Glomerular endothelial cell (primary cell): ENCODE measurements at places on chromosomes 1 and 21.

DNA sequence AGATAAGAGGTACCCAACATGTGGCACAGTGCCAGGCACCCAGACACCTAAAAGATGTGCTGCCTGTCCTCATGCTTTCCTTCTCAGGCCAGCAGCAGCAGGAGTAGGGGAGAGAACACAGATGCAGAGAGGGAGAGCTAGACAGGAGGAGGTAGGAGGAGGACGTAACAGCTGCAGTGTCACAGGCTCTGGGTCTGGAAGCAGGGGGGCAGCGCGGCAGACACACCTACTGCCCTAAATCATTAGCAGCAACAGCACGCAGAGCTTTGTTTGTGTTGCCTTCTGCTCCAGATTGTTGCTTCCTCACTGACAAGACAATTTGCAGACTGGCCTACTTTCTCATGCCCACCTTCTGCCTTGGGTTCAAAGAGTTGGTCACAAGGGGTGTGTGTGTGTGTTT, 196.7 kb upstream of the DAB1 start:
- DNase-seq, result no peak

DNA sequence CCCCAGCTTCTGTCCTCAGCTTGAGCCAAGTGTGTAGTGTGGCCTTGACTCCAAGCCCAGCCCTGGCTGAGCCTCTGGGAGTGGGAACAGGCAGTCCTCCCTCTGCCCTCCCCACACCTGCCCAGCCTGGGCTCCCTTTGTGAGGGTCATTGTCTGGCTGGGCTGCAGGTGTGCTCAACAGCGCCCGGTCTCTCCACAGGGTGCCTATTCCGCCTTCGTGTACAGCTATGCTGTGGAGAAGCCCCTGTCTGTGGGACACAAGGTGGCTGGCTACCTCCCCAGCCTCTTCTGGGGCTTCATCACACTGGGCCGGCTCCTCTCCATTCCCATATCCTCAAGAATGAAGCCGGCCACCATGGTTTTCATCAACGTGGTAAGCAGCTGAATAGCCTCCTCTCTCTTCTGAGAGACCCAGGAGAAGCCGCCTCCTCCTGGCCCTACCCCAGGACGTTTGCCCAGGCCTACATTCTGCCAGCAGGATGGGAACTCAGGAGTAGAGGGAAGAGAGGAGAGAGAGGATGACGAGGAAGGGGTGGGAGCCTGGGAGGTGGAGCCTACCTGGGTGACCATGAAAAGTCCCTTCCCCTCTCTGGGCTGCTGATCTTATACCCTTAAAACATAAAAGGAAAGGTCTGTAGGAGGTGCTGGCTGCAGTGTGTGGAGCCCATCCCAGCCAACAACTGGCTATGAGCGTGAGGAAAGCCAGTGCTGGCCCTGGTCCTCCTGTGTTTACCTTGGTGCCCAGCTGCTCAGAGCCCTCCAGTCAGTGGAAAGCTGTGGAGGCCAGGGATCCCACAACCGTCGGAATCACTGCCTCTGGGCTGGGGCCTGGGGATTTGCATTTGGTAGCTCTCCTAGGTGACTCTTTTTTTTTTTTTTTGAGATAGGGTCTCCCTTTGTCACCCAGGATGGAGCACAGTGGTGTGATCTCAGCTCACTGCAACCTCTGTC, 45.7 kb downstream of the ELK4 start:
- no peak for DNase-seq

DNA sequence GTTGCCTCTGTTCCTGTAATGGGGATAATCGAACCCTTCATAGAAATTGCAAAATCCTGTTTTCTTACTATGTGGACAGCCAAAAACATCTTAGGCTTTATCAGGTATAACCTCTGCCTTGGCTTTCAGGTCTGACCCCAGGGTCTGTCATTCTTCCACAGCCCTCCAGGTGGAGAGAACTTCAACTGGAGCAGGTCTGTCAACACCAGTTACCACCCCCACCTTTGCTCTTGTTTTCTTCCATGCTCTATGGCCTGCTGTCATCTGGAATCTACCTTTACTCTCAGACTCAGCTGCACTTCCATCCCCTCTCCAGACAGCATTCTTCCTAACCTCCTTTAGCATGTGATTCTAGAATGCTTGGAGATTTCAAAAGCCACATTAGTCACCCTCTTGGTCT, 10.4 kb upstream of the GJA9 start:
- no peak for DNase-seq

GRCh38 chr1:181513786-181514297, 30.5 kb downstream of the CACNA1E start:
- no peak for DNase-seq
